Retinal pigment epithelial cell (primary cell): ENCODE measurements at places on chromosomes 1 and 21.
A peak's percentile ranks its signal among the peaks of the same experiment; 100 is the strongest.

GRCh38 chr1:9472386-9473031 lies 66.8 kb upstream of the SLC25A33 start:
- no peak for DNase-seq

DNA sequence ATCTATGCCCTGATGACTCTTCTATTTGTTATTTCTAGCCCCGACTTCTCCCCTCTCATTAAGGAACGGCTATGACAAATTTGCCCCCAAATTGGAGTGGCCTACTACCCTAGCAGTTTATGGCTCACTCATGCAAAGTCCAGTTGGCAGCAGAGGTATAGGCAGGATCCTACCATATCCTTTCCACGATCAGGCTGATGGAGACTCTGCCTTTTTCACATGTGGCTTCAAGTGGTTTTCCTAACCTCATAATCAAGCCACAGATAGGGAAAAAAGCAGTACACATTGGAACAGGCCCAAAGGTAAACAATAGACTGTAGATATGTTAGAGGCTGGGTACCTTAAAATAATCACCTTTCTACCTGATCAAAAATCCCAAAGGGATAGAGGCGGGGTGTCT lies 292.5 kb downstream of the NCAM2 start:
- no peak for DNase-seq

- no peak for DNase-seq
These were observed 144.2 kb downstream of the SYT2 start for GRCh38 chr1:202565890-202566602.

DNA sequence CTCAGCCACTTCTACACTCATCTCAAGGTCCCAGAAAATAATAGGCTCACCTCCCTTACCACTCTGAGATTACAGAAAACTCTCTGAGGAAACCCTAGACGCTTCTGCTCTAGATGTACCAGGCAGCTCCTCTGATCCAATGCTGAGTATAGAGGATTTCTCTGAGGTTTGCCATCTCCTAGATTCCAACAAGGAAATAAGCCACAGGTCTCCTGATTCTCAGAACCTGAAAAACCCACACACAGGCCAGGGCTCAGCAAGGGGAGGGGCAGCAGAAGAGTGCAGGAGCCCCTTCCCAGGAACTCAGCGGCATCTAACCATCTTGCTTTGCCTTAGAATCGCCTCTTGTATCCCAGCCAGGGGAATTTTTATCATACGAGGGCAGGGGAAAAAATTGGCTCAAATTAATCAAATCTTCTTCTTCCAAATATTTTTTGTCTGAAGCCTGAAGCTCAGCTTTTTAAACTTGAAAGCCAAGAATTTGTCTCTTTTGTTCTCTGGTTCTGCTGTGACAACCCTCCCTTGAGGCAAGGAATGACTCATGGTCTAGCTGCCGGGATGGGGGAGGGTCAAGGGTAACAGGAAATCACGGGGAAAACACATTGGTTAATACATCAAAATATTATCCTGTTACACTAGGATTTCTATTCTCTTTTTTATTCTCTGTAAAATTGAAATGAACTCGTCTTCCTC lies 30.8 kb downstream of the GORAB start:
- DNase-seq: peak; percentile 86

DNA sequence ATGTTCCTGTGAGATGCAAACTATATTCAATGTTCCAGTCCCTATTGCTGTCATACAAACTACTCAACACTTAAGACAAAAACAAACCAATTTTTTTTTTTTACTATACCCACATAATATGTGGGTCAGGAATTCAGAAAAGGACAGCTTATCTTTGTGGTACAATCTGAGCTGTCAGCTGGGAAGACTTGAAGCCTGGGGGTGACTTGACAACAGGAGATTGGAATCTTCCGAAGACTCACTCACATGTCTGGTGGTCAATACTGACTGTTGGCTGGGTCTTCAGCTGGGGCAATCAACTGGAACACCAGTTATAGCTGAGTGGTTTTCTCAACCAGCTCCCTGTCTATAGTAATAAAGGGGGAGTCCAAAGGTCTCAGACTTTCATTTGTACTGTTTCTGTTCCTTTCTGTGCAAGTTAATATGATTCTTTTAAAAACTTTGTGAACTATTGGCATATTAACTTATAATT lies 81.7 kb upstream of the ATP1B1 start:
- no peak for DNase-seq

- no peak for DNase-seq
These were observed 362.4 kb upstream of the KAZN start for GRCh38 chr1:14236097-14236496.

DNA sequence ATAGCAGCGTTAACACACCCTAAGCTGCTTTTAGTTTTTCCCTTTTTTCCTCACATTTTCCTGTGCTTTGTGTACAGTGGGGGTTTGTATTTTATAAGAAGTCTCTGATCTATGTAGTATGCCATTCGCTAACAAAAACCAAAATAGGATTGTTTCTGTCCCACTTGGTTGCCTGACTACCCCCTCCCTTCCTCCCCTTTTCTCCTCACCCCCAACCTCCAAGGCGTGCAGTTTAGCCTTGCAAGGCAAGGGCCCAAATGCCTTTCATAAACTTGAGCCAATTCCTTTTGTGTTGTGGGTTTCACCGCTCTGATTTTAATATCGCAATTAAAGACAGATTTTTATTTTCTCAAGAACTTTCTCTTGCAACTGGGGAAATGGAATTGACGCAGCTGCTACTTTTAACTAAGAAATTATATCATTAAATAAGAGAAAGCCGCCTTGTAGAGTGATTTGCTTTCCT lies 276.9 kb downstream of the TM2D1 start:
- DNase-seq: no peak

- DNase-seq: no peak
These were observed 559 bp downstream of the RBBP4 start for GRCh38 chr1:32651461-32652073.

DNA sequence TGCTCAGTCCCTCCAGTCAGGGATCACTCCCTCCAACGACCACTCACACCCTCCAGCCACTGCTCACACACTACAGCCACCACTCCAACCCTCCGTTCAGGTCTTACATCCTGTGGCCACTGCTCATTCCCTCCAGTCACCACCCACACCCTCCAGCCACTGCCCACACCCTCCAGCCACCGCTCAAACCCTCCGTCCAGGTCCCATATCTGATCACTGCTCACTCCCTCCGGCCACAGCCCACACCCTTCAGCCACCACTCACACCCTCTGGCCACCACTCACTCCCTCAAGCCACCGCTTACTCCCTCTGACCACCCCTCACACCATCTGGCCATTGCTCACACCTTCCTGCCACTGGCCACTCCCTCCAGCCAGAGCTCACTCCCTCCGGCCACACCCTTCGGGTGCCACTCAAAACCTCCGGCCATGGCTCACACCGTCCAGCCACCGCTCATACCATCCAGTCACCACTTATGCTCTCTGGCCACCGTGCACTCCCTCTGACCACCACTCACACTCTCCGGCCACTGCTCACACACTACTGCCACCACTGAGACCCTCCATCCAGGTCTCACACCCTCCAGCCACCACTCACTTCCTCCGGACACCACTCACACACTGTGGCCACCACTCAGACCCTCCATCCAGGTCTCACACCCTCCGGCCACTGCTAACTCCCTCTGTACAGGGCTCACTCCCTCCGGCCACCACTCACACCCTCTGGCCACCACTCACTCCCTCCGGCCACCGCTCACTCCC lies 4.7 kb upstream of the TFF1 start:
- no peak for DNase-seq

DNA sequence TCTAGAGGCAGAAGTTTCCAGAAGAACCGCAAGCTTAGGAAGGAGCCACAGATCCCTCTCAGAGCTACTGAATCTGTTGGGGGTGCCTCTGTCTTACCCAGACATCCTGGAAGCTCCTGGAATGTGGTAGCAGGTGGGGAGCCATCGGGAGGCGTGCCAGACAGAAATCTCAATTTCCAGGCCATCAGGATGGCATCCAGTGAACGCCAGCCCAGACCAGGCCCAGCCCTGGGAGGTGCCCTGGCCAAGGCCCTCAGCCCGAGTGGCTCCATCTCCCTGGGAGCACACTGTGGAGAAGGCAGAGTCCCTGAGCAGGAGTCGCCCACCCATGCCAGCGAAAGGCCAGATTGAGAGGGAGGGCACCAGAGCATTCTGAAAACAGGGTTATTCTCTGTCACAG lies 2.5 kb downstream of the ABCA4 start:
- no peak for DNase-seq

GRCh38 chr1:98467586-98467985 lies 193.9 kb upstream of the SNX7 start:
- DNase-seq: no peak

DNA sequence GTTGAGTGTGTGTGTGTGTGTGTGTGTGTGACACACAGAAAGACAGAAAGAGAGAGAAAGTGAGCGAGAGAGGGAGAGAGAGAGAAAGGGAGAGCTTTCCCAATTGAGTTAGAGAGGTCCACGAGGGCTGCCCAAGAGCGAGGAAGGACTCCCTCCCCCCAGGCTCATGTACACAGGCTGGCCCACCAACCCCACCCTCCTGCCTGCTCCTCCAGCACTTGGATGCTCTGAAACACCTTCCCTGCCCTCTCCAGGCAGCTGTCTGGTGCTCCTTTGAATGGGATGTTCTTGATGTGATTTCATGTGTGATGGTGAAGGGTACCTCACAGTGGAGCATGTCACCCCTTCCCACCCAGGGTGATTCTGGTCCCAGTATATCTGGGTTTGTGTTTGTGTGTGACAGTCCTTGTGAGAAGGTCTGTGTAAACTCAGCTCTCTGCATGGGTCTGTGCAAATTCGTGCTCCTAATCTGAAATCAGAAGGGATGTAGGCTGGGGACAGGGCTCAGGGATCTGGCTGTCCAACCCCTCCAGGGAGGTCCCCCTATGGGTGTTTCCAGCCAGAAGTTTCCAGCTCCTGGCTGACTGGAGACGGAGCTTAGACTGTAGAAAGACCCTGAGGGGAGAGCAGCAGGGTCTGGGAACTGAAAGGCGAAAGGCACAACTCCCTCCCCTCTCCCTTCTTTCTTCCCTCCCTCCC lies 6.8 kb upstream of the PEAR1 start:
- DNase-seq: no peak

DNA sequence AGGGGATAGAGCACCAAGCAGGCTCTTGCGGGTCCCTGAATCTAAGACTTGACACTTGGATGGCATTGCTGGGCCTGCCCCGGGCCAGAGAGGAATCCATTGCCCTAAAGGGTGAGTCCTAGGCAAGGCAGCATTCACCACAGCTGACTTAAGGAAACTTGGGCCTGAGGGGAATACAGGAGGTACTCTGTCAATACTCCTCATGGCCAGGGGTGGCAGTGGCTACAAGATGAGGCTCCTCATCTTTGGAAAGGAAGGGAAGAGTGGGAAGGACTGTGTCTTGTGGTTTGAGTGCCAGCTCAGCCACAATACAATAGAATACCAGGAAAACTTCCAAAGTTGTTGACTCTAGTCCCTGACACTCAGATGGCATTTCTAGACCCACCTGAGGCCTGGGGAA lies 5.1 kb downstream of the KRTAP22-1 start:
- no peak for DNase-seq

- DNase-seq: no peak
These were observed 6.2 kb downstream of the SIM2 start for GRCh38 chr21:36704958-36705678.

DNA sequence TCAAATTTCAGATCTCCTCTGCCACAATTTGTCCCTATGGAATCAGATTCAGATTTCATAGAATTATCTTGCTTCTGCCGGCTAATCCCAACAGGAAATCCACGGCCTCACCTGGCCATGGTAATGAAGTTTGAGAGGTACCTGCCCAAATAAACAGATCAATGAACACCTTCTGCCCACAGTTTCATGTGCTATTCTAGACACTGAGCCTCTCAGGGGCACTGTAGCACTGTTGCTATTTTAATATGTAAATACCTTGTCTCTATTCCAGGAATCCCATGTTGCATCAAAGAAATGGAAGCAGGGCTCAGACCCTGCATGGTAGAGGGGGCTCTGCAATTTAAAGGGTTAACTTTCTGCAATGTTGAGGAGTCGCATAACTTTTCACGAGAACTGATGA lies 593.1 kb downstream of the PTBP2 start:
- no peak for DNase-seq

- DNase-seq: no peak
These were observed 5.7 kb upstream of the PAXBP1 start for GRCh38 chr21:32777269-32777668.

- DNase-seq: no peak
These were observed 229.2 kb downstream of the TTLL7 start for GRCh38 chr1:83769594-83770318.

DNA sequence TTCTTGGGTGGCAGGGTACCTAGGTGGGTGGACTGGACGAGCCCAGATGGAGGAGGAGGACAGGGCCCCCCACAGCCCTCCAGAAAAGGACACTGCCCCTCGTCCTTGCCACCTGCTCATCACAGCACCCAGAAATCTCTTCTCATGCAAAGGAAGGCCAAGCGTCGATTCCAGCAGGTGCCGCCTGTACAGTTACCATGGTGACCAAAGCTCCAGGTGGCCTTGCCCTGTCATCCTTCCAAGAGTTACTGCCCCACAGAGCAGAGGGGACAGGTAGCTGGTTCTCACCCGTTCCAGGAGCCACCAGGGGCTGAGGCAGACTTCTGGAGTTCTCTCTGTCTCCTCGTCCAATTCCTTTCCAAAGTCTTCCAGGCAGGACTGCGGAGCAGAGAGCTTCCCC lies 119.9 kb upstream of the VAMP3 start:
- DNase-seq: no peak

- no peak for DNase-seq
These were observed 93.8 kb downstream of the LAMC2 start for GRCh38 chr1:183279835-183280234.

DNA sequence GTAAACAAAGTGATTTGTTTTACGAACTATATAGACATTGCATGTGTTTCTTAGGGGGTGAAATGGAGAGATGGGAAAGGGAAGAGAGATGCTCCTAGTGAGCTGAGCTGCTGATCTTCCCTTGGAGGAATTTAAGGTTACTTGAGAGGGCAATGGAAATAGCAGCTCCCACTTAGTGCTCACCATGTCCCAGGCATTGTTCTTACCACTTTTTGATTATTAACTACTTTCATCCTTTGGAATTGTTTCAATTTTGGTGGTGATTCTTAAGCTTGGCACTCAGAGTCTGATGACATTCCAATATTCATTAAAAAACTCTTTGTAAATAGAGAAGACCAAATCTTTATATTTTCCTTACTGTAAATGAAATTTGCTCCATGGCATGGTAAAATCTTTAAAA lies 124.9 kb downstream of the ITSN1 start:
- no peak for DNase-seq

DNA sequence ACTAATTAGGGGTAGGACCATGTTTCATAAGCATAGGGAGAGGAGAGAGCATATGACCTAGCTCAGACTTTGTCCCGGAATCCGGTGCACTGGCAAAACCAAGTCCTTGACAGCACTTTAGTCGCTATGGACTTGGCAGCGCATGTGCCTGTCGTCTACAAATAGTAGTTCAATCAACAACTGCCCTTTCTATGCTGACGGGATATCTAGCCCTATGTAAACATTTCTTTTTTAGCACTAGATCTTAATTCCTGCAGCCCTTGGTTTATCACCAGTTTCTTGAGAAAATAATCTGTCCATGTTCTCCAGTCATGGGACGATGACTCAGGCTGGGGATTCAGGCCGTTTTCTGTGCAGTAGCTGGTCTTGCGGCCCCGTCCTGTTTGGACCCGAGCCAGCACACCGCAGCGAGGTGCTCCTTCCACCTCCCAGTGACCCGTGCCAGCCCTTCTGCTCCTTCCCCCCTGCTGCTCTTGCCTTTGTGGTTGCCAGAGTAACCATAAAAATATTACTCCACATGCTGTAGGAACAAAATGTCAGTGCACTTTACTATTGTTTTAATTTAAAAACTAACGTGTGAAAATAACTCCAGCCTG lies 8.6 kb upstream of the MT1HL1 start:
- DNase-seq: peak; percentile 100

- no peak for DNase-seq
These were observed 82.9 kb upstream of the CXADR start for GRCh38 chr21:17429936-17430335.

- DNase-seq: no peak
These were observed 122.6 kb downstream of the XPR1 start for GRCh38 chr1:180754453-180754852.
